ENCODE measurements at places on chromosomes 3 and 15.

- DNase-seq = no peak
Observed at GRCh38 chr3:127210654-127210943, 17.7 kb downstream of the PRR23E start.

DNA sequence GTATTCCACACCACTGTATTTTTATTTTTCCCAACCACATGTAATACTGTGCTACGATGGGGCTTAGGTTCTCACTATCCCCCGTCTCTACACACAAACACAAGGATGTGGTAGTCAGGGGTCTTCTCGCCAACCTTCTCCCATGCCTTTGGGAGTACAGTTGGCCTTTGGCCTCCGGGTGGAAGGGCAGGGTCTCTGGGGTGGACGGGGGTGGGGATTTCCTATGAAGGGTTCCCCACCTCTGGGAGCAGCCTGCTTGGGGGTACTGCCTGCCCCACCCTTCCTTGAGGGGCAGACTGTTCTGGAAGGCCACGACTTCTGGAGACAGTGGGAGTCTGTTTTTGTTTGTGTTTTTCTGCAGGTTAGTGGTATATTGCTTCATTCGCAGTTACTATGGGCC is 21.3 kb upstream of the RAD18 start:
- no peak for DNase-seq

GRCh38 chr3:76497636-76498035 is 542.3 kb upstream of the ROBO2 start:
- no peak for DNase-seq

- no peak for DNase-seq
Observed at GRCh38 chr15:27127815-27128570, 157.0 kb downstream of the GABRG3 start.

GRCh38 chr3:128352326-128352725 is 114.4 kb downstream of the DNAJB8 start:
- no peak for DNase-seq

DNA sequence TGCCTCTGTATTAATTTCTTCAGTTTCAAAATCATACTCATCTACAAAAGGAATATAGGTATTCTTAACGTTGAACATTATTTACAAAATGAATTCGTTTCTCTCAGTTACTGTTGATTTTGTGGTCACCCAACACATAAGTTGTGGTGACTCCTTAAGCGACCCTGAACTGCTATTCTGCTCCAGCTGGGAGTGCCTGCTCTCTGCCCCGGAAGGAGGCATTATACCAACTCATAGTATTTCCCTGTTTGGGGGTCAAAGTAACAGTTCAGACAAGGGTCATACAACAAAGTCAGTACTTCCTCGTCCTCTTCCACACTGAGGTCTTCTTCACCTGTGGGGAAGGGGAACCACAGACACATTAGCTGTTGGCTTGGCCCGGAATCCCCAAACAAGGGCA is 75.7 kb upstream of the FAM3D start:
- no peak for DNase-seq

- DNase-seq = no peak
Observed at GRCh38 chr3:29610781-29611180, 329.9 kb downstream of the RBMS3 start.

GRCh38 chr15:77059786-77060361 is 11.0 kb downstream of the TSPAN3 start:
- no peak for DNase-seq

GRCh38 chr3:56862352-56863062 is 60.8 kb upstream of the ARHGEF3 start:
- DNase-seq = peak; percentile 72

GRCh38 chr15:41115161-41115651 is 874 bp downstream of the INO80 start:
- DNase-seq = no peak

GRCh38 chr3:119950666-119951325 is 143.5 kb downstream of the GSK3B start:
- no peak for DNase-seq

- DNase-seq = no peak
Observed at GRCh38 chr3:98974442-98974841, 72.9 kb upstream of the DCBLD2 start.

GRCh38 chr15:73244333-73244732 is 124.4 kb downstream of the HCN4 start:
- DNase-seq = no peak

DNA sequence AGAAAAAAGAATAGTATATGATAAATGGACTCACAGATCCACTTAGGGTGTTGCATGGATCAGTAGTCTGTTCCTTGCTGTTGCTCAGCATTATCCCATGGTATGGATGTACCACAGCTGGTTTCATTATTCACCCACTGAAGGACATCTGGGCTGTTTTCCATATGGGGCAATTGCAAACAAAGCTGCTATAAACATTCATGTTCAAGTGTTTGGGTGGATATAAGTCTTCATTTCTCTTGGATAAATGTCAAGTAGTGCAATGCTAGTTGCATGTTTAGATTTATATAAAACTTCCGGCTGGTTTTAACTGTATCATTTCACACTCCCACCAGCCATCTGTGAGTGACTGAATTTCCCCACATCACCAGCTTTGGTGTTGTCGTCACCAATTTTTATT is 137.7 kb downstream of the ASB7 start:
- DNase-seq = no peak

DNA sequence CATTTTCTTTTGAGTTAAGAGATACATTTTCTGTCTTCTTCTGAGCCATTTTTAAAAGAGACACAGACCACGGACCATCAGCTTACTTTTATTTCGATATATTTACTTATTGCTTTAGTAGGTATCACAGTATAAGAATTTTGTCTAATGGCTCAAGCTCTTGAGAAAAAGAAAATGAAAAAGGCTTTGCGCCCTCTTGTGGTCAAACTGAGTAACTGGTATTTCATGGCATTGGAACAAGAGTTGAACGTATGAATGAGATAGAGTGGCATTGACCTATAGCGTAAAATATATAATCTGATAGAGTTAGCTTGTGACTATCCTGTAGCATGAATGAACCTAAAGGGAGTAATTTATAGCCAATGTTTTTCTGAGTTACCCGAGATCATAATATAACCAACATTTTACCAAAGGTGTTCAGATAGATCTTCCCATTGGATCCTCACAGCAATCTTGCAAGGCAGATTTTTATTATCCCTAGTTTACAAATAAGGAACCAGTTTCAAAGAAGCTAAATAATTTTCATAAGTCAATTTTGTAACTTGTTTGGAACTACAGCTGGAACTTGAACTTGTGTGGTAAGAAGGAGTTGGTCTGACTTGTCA is 154.6 kb downstream of the POLR2M start:
- no peak for DNase-seq

DNA sequence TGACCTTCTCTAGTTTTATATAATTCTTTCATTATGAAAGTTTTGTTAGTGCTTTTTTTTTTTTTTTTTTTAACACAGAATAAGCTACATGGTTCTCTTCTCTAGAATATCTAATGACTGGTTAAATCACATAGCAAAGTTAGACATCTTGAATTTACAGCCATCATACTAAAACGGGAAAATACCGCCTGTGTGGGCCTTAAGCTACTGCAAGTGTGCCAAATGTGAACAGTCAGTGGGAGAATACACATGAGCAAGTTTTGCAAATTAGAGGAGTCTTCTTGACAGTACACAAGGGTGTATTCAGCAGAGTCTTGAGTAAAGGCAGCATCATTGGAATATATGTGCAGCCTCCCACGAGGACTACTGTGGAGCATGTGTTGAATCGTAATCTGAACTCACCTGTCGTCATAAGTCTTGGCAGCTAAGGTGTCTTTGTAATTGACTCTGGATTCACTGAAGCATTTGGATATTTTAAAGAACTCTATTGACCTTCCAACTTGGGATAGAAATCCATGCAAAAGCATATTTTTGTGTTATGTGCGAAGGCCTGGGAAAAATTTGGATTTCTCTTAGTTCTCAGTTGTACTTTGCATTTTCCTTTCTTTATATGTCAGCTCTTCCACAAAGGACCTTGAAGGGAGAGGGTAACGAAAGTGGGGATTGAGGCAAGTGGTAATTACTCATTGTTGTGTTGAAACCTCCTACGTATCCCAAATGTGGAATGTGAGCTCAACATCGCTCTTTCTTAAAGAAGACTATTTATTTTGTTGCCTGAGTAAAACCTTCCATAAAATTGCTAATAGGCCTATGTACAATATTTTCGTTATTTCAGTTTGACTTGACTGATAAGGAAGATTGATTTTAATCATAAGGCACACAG is 117.4 kb downstream of the ATG7 start:
- no peak for DNase-seq

DNA sequence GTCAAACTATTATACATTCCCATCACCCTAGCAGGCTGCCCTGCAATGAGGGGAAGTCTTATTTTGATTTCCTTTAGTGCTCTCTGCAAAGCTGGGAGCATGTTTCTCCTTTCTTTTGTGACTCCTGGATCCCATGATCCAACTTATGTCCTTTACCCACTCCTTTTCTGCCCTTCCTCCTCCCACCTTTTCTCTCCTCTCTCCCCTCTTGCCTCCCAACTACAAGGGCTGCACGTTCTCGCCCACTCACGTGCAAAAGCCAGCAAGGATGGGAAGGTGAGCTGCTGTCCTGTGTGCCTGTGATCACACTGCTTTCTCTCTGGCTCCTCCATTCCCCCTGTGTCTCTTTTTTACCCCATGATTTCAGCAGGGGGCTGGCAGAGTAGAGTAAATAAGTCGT is 6.1 kb downstream of the VIPR1 start:
- no peak for DNase-seq

DNA sequence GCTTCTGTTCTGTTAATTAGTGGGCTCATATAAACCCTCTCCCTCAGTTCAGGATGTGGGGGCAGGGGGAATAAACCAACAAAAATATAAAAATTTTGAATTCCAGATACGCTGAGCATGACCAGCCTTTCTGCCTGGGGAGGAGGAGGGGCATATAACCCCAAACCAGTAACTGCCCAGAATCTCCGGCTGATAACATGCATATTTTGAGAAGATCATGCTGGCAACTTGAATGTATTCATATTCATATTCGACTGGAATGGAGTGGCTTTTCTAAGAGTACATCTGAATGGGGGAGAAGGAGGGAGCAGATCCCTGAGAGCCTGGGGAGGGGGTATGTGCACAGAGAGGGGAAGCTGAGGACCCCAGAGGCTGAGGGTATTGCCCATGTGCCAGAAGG is 54.5 kb upstream of the LCTL start:
- DNase-seq = no peak

DNA sequence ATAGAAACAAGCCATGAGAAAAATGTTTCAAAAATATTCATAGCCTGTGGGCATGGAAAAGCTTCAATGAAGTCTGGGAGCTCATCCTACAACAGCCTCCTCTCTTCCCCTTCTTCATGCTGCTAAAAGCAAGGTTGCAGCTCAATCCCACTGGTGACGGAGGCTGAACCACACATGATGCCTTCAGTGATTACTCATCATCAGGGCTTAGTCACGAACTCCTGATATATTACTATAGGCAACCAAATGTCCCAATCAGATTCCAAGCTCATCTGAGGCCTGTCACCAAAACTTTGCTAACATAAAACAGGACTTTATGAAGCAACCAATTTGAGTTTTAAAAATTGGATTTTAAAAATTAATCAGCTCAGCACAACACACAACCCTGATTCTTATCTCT is 24.0 kb upstream of the SLC24A5 start:
- DNase-seq = no peak

GRCh38 chr15:52252781-52253180 is 42.8 kb downstream of the MYO5C start:
- peak; percentile 11 for DNase-seq

- no peak for DNase-seq
Observed at GRCh38 chr15:52287114-52287513, 8.5 kb downstream of the MYO5C start.

- DNase-seq = no peak
Observed at GRCh38 chr15:47443839-47444238, 273.5 kb upstream of the SEMA6D start.

DNA sequence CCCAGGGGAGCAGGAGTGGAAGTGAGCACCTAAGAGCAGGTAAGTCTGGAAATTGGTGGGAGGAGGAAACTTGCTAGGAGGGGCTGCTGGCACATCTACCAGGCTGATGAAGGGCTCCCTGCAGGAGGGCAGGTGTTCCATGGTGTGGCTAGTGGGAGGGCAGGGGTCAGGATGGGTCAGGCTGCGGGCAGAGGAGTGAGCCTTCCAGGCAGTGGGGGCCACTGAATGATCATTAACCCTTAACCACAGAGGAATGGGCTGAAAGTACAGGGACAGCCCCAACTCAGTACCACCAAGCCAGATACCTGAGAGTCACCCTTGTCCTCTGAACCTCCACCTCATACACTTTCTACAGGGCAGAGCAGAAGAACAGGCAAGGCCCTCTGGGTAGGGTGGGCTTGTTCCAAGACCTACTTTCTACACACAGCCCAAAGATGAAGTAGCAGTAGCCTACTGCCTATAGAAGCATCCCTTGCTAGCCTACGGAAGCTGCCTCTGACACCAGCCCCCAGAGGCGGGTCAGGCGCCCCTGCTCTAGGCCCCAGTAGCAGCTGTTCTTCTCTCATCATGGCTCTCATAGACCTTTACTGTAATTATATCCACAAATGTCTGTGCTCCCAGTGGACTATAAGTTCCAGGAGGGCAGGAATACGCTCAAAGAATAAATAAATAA is 4.6 kb downstream of the RAB6B start:
- no peak for DNase-seq

DNA sequence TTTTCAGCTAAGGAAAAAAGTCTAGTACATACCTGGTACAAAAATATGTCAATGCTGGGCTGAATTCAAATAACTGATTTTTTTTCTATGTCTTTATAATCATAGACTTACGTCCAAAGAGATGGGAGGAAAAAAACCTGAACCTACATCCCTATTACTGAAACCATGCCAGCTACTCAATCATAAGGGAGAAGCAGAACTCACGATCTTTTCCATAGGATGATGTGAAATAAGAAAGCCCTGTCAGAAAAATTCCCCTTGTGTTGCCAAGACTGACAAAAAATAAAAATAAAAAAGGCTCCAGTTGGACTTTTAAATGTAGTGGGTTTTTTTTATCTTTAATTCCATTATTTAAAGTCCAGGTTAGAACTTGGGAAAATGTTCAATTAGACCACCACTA is 3.3 kb downstream of the MSL2 start:
- no peak for DNase-seq

GRCh38 chr15:51229907-51230330 is 108.5 kb downstream of the CYP19A1 start:
- DNase-seq = no peak

DNA sequence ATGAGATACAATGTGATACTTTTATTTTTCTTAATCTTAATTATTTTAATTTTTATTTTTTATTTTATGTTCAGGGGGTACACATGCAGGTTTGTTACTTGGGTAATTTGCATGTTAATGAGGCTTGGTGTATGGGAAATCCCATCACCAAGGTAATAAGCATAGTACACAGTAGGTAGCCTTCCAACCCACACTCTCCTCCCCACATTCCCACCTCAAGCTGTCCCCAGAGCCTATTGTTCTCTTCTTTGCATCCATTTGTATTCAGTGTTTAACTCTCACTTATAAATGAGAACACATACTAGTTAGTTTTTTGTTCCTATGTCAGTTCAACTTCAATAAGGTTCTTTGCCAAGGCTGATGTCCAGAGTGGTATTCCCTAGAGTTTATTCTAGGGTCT is 1375.4 kb downstream of the NSUN3 start:
- DNase-seq = no peak

All from dorsolateral prefrontal cortex (tissue), 122 donors.